NCI-H146 (cell line): ENCODE measurements at places on chromosomes 6 and 20.

DNA sequence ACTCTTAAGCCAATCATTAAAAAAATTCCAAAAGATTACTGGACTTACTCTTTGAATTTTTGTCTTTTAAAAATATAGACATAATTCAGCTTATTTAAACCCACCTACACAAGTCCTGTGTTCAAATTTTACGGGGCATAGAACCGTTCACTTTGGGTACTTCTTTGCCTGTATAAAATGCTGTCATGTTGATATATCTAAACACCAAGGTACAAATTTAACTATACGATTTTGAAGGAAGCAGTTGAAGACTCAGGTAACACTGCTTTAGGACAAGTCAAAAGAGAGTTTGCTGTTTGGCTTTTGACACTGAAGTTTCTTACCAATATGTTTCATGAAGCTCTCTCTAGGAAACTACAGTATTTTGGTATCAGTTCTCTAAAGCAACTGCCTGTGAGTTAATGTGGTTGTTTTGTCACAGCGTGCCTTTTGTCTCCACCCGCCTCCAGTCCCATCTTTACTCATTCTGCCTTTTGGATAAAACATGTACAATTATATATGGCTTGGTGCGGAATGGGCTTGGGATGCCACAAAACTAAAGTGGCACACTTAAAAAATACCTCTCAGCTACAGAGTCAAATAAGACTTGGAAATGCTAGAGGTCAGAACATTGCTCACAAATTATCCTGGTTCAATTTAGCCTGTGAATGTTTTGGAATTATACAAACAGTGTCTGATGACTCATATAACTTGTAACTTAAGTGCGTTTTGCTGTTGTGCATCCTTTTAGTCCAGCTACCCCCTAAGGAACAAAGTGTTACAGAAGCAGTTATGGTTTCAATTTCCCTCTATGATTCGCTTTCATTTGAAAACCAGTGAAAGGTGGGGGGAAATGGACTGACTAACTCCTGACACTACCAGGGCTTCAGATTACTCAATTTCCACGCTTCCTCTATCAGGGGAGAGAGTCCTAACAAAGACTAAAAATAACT, 38.7 kb downstream of the RGS17 start:
- DNase-seq: no peak

DNA sequence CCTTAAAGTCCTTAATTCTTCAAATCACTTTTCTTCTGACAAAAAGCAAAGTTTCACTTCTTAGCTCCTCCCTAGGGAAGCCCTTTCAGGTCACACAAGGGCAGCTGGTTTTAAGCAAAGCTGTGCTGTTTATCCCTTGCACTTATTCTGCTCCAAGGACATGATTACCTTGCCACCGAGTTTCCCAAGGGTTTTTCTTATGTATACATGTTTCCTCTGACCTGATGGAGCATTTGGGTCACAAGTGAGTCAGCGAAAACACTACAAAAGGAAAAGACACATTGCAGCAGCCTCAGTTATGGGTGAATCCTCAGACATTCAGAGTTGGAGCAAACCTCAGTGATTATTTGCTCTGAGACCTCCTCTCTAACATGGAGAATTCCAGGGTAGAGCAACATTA, 26.6 kb upstream of the ILRUN start:
- no peak for DNase-seq

- peak; percentile 96 for DNase-seq
Observed at GRCh38 chr6:168468045-168468444, 27.1 kb downstream of the SMOC2 start.

DNA sequence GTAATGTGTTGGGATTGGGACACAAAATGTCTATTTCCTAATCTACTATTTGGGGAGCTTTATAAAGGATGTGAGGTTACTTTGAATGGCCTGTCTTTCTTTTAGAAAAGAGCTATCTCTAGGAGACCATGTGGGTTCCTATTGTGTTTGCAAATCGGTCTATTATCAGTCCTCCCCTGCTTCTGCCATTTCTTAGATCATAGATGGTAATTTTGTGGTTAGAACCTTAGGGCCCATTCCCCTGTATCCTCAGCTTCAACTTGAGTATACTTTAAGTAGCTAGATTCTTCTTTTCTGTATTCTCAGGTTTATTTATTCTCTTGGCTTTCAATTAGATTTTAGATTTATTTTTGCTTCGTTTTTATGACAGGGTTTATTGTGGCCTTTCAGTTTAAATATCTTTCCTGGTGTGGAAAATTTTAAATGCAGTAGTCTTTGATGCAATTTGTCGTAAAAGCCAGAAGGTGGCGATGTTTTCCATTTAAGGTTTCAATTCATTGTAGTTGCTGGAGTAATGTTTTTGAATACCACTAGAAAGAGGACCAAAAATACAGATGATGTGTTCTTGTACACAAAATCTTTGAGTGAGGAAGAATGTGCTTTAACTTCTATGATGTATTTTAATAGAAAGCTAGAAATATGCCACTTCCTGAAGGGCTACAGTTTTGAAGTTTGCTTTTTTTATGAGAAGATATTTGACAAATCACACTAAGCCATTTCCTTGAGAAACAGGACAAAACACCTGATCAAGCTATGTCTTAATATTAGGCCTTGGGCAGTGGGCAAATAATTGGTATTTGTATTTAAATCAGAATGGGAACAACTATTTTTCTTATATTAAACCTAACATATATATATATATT, 20.3 kb downstream of the TBPL1 start:
- peak; percentile 65 for DNase-seq

GRCh38 chr20:1809611-1810510, 85.3 kb upstream of the SIRPA start:
- no peak for DNase-seq

DNA sequence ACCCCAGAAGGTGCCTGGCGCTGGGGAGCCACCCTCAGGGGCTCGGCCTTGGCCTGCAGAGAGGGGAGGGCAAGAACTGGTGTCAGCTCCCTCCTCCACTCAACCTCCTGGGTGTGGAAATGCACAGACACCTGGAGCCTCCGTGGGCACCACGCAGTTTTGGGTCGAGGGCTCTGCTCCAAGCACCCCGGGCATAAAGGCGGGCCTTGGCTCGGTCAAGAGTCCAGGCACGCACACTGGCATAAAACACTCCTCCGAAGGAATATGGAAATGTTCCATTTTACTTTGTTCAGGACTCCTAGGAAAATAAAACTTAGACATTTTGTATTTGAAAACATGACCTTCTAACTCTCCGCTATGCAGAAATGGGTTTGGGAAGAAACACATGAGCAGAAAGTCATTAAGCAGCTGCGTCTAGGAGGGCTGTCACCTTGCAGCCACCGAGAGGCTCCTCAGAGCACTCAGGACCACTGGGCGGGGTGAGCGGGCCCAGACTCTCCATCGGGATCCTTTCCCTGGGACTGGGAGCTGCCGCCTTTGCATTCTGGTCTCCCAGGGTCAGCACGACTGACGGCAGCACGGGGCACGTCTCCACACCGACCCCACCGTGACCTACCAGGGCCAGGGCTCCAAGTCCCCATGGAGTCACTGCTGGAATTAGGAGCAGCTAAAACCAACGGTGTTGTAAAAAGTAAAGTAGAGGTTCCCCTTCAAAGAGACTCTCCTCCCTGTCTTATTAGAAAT, 46.0 kb upstream of the DACT2 start:
- no peak for DNase-seq
